Pulmonary artery endothelial cell (primary cell): ENCODE measurements at places on chromosomes 7 and 10. TPM values are rescaled to one million over a fixed set of nuclear protein-coding genes. Genes with fewer than 3 reads are reported as not detected.

DNA sequence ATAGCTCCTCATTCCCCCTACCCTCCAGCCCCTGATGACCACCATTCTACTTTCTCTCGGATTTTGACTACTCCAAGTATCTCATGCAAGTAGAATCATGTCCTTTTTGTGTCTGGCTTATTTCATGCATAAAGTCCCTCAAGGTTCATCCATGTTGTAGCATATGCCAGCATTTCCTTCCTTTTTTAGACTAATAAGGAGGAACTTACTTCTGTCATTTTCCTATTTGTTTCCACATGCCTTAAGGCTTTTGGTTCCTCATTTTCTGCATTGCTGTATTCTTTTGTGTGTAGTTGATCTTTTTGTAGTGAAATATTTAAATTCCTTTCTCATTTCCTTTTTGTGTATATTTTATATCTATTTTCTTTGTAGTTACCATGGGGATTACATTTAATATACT, 376.9 kb downstream of the CALN1 start:
- DNase-seq = no peak

The OGDHL gene
- total RNA-seq = 0.26 and 0.46 TPM in 2 replicates

GRCh38 chr10:88392222-88392621, 190.9 kb downstream of the RNLS start:
- no peak for DNase-seq

The POM121L12 gene
- not detected in 2 replicates for total RNA-seq

DNA sequence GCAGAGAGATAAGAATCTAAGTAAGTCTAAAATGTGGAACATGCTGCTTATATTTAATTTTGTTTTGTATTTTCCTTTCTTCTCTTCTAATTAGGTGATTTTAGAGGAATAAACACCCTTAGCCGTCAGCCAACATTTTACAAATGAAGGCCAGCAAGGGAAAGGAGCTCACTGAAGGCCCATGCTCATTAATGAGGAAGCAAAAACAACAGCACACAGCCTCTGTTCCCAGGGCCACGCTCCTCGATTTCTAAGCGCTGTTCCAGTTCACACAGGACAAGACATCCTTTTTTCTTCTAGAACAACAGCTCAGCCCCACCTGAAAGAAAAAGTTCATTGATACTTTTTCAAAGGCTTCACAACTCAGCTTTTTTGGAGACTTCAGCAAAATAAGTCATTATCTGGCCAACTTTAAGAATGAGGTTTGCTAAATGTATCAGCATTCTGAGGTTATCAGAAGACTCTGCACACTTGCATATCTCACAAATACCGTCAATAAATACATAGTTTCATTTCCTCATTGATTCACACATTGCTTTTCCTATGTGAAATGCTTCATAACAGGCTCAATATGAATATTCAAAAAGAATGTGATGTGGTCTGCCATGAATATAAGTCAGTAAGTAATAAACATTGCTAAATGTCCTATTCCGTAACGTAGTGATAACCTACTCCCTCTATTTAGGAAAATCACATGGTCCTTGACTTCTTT, 34.8 kb upstream of the SFMBT2 start:
- DNase-seq = no peak

The ARHGAP22 gene
- 86.3 and 86.9 TPM in 2 replicates for total RNA-seq

GRCh38 chr10:73956476-73957359, 41.2 kb upstream of the VCL start:
- DNase-seq = no peak

DNA sequence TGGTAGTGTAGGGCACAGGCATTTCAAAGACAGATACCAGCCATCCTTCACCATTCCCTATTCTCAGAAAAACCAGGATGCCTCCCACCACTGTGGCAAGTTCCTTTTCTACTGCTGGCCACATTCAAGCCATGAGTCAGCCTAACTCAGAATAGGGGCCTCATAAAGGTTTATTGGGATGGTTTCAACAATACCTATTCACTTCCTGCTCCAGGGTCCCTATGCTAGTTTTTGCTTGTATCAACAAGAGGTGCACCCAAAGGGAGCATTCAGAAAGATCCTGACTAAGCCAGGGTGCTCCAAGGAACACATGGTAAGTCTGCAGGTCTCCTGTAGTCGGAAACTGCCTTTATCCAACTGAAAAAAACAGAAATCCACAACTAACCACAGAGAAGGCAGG, 76.9 kb upstream of the EGR2 start:
- no peak for DNase-seq

DNA sequence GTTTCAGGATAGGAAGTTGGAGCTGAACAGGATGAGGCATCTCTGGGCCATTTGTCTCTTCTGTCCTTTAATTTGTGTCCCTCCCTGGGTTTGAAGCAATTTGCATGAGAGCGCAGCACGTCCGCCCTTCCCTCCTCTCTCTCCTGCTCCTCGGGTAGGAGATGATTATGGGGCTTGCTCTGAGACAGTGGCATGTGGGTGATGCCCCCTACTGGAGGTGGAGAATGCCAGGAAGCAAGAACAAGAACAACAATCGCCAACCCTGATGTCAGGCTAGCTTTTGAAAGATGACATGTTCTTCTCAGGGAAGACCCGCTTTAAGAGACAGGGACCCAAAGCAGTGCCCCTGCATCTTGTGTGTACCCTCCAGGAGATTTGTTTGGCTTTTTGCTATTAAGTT, 63.9 kb upstream of the LOXL4 start:
- DNase-seq = no peak

GRCh38 chr10:11255796-11256444, 238.2 kb downstream of the CELF2 start:
- no peak for DNase-seq

GRCh38 chr10:51109801-51110533, 35.7 kb downstream of the PRKG1 start:
- no peak for DNase-seq

DNA sequence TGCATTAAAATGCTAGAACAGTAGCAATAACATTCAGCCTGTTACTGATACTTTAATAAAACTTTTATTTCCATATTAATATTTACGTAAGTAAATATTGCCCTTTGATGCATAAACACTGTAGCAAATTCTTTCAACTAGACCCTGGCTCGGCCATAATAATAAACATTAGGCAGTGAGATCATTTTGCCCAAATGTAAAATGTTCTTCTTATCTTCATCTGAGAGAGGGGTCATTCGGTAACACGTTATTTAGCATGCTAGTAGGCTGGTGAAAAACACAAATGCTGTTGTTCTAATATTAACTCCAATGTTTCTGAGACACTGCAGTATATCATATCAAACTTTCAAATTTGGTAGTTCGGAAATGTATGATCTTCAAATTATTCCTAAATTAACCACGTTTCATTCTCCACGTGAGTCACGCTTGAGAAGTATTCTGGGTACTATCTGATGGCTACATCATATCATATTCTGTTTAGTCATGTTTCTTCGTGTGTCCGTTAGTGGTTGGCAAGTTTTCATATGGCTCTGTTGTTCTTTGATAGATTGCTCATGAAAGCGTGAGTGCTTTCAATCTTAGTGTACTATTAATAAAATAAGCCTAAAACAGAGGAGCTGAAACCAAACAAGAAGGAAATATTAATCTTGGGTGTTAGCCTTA, 145.8 kb downstream of the NSUN6 start:
- DNase-seq = no peak

DNA sequence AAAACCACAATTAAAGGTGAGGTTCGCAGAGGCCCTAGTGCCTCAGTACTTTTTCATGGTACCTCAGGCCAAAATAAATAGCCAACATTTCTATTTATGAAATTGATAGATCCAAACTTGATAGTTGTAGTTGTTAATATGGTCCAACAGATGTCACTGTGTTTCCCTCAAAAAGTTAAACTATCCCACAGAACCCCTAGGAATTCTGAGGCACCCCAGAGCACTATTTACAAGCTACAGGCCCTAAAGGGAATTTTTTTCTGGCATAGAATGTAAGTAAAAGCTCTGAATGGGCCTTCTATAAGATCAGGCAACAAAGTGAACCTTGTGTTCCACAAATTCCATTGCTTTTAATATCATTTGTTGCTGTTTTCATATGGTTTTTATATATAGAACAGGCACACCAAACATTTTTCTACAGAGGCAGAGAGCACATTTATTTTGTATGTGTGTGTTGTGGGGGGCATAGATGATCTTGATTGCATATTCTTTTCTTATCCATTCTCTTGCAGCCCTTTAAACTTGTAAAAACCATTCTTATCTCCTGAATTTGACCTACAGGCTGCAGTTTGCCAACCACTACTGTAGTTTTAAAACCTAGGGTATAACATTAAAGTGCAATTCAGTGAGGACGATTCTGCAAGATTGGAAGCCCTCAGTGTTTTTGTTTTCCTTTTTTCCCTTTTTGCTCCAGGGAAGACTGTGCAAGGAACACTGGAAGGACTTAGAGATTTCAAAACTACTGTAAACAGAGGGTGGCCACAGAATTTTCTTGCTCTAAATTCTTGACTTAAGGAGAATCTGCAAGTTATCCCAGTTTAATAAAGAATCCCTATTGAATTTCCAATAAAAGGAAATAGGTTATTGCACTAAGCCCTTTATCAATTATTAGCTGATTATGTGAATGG, 3.5 kb upstream of the ARL4A start:
- no peak for DNase-seq

The PLXDC2 gene
- total RNA-seq = 0.59 and 2.9 TPM in 2 replicates

DNA sequence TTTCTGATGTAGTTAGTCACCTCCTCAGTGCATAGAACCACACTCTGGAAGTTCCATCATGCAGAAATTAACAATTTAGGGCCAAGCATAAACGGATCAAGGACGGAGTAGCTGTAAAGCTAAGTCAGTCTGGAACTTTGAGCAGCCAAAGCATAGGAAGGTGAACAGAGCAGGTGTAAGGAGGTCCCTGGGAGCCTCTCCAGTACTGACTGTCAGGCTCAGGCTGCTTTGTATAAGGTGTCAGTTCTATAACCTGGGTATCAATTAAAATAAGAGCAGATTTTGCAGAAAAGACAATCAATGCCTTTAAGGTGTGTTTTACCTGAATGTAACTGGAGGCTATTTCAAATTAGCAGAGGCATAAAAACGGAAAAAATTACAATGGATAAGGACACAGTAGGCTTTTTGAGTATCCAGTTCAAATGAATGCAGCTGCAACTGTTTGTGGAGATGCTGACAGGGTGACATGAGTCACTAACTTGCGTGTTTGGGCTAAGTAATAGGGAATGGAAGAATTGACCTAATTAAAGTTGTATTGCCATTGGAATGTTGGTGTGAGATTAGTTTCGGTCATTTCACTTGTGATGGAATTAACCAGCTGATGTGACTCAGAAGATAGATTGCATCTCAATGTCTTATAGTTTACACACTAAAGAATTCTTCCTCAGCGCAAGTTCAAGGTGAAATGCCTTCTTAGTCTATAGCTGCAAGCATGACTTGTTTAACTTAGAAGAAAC, 417.9 kb upstream of the CNTNAP2 start:
- no peak for DNase-seq

The SUGCT gene
- total RNA-seq = 0.88 and 2.4 TPM in 2 replicates

DNA sequence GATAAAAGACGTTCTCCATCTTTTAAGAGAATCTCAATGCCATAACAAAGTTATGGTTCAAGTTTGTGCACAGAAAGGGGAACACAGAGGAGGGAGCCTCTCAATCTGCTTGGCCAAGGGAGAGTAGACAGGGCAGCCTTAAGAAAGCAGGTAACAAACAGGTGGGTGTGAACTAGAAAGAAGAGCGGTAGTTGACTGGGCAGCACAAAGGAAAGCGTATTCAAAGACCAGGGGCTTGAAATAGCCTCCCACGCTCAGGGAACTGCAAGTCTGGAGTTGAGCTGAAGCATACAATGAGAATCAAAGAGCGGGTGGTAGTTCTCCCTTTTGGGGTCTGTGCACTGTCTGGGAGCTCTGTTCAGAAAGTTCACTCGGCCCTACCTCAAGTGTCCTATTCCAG, 18.9 kb upstream of the MACC1 start:
- DNase-seq = no peak

- DNase-seq = no peak
These were observed 623.1 kb upstream of the MGMT start for GRCh38 chr10:128843972-128844371.

GRCh38 chr7:157788573-157788972, 451.8 kb downstream of the DNAJB6 start:
- DNase-seq = no peak

DNA sequence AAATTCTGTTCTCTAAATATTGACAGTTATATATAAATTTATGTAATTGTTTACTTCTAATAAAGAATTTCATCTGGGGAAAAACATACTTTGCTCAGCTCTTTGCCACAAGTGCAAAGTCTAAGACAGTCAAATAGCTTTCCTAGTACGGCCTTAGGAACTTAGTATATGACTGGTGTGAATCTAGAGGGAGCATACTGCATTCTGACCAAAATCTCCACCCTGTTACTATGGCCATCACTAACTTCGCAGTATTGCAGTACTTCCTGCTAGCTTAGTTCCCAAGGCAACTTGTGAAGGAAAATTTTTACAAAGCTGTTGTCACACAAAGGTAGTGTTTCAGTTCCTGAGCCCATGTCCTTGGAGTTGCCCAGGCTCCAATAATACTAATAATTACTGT, 181.5 kb downstream of the CFTR start:
- no peak for DNase-seq

DNA sequence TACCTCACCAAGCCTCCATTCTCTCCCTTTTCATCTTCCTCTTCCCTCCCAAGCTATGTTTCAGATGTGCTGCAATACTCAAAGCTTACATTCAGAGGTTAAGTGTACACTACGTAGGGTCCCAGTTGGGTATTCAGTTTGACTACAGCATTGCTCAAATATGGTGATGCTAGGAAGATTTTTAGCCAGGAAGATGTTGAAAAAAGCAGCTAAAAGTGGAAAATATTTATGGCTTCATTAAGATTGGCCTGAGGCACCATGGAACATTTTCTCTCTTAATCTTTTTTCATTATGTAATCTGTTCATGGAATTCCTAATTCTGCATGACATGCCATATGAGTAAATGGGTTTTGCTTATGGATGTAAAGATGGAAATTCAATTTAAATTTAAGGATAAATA, 72.0 kb upstream of the ABCB5 start:
- DNase-seq = no peak

- DNase-seq = no peak
These were observed 61.8 kb upstream of the TRIL start for GRCh38 chr7:29019896-29020295.

The MNX1 gene
- not detected in 2 replicates for total RNA-seq

DNA sequence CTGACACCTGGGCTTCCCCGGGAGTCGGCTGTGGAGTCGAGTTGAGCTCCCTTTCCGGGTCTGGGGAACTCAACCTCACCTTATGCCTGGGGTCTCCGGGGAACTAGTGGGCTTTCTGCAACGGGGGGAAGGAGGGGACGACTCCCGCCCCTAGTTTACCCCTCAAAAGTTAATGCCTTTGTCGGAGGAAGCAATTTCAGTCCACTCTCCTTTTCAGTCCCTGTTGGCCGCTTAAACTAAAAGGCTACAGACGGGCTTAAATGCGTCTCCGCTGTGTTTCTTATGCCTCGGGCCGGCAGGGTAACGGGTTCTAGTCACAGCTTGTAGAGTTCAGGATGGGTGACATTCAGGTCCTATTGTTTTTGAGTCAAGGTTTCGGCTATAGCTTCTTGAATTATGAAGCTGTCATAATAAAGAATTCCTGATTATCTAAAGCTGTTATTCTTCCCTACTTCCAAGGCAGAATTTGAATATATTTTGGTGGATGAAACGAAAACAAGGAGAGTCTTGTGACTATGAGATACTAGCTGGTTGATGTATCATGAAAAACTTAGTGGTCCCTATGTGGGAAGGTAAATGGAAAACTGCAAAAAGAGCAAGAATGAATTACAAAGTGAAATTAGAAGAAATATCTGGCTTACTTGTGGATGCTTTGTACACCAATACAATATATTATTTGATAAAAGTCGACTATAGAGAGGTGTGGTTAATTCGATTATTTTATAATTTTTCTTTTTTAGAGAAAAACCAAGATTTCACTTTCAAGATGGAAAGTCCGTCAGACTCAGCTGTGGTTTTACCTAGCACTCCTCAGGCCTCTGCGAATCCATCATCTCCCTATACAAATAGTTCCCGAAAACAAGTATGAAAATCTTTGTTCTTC, 495 bp downstream of the SFR1 start:
- DNase-seq = no peak
